Activated CD4-positive, alpha-beta T cell treated with anti-CD3 and anti-CD28 coated beads for 24 hours (primary cell): ENCODE measurements at places on chromosomes 5 and 9.

DNA sequence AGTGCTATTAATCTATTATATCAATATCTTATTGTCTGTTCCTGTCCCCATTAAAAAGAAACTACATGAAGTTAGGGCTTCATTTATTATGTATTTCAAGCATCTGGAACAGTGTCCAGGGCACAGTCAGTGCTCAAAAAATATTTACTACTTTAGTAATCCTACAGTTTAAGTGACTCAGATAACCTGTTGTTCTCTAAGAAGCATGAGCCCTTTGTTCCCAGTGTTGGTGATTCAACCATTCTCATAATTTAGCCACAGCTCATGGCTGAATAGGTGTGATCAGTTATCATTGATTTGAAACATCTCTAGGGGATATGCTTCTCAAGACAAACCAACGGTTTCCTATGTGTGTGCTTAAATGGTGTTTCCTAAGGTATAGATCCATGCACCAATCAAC, 292.7 kb downstream of the TMEM167A start:
- no peak for DNase-seq

GRCh38 chr5:151935135-151935695, 10.6 kb upstream of the GLRA1 start:
- no peak for DNase-seq

DNA sequence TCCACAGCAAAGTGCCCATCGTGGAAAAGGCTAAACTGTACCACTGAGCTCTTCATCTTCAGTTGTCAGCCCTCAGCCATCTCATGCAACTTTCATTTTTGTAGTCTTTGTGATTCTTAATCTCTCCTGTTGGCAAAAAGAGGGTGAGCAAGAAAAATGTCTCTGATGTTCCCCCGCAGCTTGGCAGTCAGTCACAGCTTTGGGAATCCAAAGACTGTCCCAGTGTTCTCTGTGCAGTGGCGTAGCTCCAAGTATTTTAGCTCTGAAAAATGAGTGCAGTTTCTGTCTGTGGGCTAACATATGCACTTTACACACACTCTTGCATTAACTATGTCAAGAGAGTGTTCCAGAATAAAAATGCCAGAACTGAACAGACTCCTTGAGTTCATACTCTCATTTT, 372.2 kb downstream of the TMEM232 start:
- DNase-seq, result no peak

- DNase-seq, result no peak
Observed at GRCh38 chr9:107485458-107486043, 4.0 kb downstream of the KLF4 start.

GRCh38 chr5:173454736-173455598, 126.8 kb upstream of the STC2 start:
- no peak for DNase-seq

- DNase-seq, result no peak
Observed at GRCh38 chr9:114805670-114806525, at the start of gene TNFSF15. Gene TNFSF15 (minus strand): TSS chr9:114806039. CDS start chr9:114806012, 27 bp downstream.

DNA sequence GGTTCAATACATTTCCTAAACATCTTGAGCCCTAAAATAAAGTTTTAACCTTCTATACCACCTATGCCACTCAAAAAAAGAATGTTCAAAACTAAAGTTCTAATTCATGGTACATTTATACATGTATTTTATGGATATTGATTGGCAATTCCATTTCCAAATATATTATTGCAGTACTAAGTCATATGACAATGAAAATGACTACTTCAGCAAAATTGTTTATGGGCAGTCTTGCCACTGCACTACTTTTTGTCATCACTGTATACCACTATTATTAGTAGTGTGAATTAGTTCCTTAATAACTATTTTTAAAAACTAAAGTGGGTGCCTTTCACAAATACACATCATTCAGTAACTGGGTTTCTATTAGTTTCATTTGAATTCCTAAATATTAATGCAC, 199.6 kb upstream of the CYLC2 start:
- DNase-seq, result no peak

GRCh38 chr5:178895615-178896571, at the start of gene ZFP2:
Gene ZFP2 (plus strand): TSS chr5:178895913. CDS start chr5:178931314, 35,401 bp downstream.
- peak; percentile 1 for DNase-seq

DNA sequence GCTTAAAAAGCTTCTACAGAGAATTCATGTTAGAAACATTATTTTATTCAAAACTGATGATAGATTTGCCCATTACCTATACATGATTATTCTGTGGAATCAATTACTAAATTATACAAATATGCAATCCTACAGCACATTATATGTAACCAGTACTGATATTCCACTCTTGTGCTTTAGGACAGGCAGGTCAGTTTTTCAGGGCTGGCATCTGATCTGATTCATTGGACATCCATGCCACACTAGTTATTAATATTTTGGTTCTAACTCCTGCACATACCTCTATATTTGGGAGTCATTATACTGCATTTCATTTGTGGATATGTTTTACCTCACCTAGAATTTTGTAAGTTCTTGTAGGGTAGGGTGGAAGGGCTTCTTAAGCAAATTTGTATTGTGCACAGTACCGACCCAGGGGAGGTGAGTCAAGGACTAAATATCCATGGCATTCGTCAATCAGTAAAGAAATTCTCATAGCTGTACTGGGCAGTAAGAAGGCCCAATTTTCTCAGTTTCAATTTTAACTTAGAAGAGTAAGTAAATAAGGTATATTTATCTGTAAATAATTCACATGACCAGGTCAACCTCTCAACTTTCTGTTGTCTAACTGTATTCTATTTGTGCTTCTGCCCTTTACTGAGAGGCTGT, 33.5 kb downstream of the ELOVL7 start:
- DNase-seq, result no peak

GRCh38 chr5:93723681-93724080, 17.7 kb downstream of the POU5F2 start:
- no peak for DNase-seq

- DNase-seq, result no peak
Observed at GRCh38 chr9:113290052-113290607, 13.0 kb downstream of the RNF183 start.

- no peak for DNase-seq
Observed at GRCh38 chr9:73079326-73079725, 72.3 kb upstream of the ANXA1 start.

- no peak for DNase-seq
Observed at GRCh38 chr9:70865471-70865870, 255.9 kb downstream of the TRPM3 start.

- no peak for DNase-seq
Observed at GRCh38 chr5:173742432-173742816, 126.0 kb upstream of the BOD1 start.
